Kidney epithelial cell (primary cell): ENCODE measurements at places on chromosomes 3 and 15. TPM values are rescaled to one million over a fixed set of nuclear protein-coding genes. Genes with fewer than 3 reads are reported as not detected.

DNA sequence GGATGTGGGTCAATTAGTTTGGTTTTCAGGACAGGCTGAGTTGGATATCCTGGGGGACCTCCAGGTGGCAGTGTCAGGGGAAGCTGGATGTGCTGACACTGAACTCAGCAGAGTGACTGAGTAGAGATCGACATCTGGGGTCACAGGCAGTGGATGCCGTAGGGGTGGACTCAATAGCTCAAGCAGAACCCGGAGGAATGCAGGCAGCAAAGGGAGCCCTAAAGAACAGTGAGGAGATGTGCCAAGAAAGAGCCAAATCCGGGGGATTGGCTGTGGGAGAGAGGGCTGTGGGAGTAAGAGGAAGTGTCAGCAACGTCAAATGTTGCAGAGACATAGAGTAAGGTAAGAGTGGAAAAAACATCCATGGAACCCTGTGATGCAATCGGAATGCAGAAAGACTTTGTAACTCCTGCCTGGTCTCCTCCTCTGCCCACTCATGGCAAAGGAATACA, 11.6 kb downstream of the CCR5AS start:
- no peak for DNase-seq

GRCh38 chr15:78301326-78301725, 1.9 kb upstream of the SKIC8 start:
- DNase-seq: no peak

GRCh38 chr15:60454824-60455223, 24.1 kb downstream of the ICE2 start:
- DNase-seq: no peak

- no peak for DNase-seq
Observed at GRCh38 chr15:78931439-78932257, 13.2 kb downstream of the CTSH start.

- peak; percentile 82 for DNase-seq
Observed at GRCh38 chr3:196654735-196655090, 15.2 kb downstream of the NRROS start.

DNA sequence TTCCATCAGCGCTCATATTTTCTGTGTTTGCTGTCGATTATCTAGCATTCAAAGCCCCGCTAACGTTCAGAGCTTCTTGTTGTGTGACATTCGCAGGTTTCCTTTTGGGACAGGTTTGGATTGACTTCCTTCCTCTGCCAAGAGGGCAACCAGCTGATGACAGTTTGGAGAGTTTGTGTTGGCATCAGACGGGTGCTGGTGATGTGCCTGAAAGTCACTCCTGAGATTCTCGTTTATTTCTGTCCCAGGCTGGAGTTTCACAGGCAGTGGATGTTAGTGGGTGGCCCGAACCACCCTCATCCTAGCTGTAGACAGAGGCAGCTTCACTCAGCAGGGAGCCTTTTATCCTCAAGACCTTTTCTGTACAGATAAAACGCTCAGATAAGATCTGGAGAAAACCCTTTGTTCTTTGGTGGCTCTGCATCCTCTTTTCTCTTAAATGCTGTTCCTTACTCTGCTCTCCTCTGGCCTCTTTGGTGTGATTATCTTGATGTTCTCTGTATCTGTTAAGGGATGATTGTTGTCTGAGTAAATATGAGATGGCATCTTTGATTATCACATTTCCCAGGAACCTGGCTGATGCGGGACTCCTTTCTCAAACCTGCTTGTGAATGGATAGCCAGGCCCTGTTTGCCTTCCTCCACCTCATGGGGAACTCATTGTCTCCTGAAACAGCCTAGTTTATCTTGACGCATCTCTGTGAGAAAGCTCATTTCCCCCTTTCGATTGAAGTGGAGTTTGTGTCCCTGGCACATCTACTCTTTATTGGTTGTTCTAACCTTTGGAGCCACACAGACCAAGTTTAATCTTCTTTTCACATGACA, 35.9 kb downstream of the CGNL1 start:
- DNase-seq: no peak

PRKCD gene
- total RNA-seq: 6.9 and 10.1 TPM in 2 replicates

HTR3E gene
- total RNA-seq: not detected in 2 replicates

ITIH1 gene
- not detected in 2 replicates for total RNA-seq

PDE12 gene
- 22.8 and 25.4 TPM in 2 replicates for total RNA-seq

LINGO1 gene
- total RNA-seq: 1.2 and 4.8 TPM in 2 replicates

PARP9 gene
- total RNA-seq: 15.8 and 19.4 TPM in 2 replicates
